ENCODE measurements at places on chromosomes 13 and 19.
A peak's percentile ranks its signal among the peaks of the same experiment; 100 is the strongest.

DNA sequence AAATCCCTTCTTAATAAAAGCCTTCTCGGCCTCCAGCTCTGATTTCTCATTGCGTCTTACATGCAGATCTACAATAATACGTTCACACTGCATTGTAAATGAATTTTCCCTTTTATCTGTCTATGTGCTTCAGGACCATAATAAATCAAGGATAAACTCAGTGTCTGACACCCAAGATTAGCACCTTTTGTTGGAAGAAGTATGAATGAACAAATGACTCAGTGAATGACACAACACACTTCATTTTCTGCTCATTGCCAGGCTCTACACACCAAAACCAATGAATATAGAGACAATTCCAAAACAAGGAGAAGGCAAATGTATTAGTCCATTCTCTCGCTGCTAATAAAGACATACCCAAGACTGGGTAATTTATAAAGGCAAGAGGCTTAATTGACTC, 1224.4 kb downstream of the EFNB2 start:
- DNase-seq = no peak

DNA sequence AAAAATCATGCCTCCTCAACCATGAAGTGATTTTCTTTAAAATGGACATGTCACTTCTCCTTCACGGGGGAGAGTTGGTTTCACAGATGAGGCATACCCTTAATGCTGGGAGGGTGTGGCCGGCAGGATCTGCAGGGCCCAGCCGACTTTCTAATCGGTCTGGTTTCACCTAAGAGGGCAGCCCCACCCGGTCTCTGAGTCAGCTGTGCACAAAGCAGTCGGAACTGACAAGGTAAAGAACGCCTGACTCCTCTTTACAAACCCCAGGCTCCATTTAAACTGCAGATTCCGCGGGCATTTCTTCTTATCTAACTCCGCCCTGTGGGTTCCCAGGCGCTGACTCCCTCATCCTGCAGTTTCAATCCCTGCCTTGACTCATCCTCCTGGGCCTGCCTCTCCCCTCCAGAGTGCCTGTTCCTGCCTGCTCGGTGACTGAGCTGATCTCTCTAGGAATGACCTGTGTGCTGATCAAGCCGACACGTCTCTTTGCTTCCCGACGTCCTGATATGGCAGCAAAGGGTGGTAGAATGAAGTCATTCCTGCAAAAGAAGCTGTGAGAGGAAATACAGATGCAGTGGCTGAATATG, 63.4 kb downstream of the EFNB2 start:
- peak; percentile 82 for DNase-seq

DNA sequence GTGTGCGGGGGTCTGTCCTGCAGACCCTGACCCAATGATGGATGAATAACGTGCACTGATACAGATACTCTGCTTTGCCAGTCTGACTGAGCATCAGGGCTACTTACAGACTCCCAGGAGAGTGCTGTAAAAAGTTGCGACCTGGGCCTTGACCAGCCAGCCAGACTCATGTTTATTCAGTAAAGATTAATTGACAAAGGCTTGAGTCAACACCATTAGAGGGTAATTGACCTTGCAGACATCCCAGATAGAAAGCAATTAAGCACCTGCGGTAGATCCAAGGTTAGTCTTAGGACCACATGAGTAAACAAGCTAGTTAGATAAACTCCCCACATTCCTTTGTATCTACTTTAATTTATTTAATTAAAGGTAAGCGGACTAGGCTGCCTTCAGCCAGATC, 10.4 kb downstream of the NUDT19 start:
- DNase-seq = peak; percentile 84

- no peak for DNase-seq
Measured at GRCh38 chr19:52664461-52664860, 26.3 kb upstream of the ZNF83 start.

DNA sequence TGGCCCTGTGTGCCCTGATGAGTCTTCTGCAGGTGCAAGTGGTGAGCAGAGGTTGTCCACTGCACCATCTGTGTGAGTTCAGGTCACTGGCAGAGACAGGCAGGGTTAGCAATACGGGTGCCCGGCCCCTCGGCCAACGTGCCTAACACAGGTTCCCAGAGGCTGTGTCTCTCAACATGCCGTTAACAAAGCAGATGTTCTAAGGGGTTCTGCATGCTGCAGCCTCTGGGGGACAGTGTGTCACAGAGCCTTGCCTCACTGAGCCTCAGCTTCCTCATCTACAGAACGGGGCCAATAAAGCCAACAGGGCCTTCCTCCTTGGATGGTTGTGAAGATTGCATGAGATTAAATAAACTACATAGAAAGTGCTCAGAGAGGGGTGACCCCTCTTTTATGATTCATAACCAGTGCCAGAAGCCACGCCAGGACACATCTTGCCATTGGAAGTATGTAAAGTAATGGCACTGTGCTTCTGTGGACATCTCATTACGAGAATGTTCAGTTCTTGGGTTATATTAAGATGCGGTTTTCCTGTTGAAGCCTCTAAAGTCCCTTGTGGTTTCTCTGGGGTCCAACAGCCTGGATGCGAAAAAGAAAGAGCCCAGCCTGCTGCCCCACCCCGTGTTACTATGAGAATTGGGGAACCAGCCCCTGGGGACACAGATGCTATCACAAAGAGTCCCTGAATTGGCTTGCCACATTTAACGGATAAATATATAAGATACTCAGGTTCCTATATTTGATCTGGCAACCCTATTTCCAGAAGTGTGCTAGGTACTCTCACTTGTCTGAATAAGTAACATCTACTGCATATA, 11.2 kb upstream of the ARHGEF18 start:
- no peak for DNase-seq

DNA sequence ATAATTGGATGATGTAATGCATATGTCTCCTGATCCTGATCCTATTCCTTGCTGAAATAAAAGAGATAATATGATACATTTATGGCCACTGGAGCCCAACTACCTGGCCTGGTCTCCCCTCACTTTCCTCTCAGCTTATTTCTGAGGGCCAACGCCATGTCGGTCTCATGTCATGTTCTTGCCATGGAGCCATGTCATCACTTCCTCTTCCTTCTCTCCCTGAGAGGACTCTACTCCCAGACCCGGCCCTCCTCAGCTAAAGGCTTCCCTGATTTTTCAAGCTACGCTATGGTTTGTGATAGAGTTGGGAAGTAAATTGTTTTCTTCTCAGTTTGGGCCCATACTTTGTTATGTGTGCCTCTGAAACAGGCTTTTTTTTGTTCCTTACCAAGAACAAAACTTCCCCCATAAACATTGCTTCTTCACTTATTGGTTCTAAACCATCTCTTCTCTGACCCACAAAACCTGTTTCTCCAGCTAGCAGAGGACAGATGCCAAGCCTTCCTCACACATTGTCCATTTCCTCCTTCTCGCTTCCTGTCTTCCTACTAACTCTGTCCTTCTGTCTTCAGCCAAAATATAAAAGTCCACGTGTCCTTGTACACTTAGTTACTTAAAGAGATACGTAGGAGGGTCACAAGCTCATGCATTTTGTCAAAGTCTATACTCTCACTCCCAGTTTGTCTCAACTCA, 319.9 kb upstream of the DACH1 start:
- no peak for DNase-seq

DNA sequence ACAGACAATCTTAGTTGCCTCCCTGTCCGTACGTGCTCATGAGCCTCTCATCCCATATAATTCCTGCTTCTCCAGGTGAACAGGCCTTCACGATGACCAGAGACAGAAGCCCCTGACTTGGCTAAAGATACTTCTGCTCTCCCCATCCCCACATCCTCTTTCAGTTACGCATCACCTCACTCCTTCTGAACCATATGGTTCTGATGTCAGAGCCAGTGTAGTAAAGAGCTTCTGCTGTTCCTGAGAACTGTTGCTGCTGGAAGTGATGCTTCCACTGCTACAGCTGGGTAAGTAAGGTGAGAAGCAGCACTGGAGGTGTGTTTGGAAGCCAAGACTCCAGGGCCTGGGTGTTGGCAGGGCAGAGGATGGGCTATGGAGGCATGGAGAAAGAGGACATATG, 12.9 kb downstream of the SIGLECL1 start:
- no peak for DNase-seq

GRCh38 chr19:7926727-7927604, 1.0 kb upstream of the CTXN1 start:
- DNase-seq = no peak

- no peak for DNase-seq
Measured at GRCh38 chr19:3474010-3474409, 6.3 kb downstream of the SMIM24 start.

GRCh38 chr13:33515146-33515545, 229.6 kb upstream of the STARD13 start:
- no peak for DNase-seq

GRCh38 chr19:39740395-39740794, 2.6 kb upstream of the CLC start:
- DNase-seq = no peak

DNA sequence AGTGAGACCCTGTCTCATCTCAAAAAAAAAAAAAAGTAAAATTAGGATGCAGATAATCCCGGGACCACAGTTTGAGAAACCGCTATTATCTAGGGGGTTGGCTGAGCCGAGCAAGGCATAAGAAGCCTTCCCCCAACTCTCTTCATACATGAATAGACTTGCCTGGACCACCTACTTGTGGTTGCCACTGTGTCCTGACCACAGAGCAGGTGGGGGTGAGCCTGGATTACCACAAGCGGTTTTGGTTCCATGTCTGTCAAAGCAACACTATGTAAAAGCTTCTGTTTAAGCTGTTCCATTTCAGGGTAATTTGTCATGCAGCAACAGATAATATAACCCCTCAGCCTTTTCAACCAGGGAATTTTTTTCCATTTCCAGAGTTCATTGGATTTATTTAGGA, 3.3 kb upstream of the NAPA start:
- no peak for DNase-seq

GRCh38 chr19:3285647-3286176, 61.3 kb downstream of the CELF5 start:
- DNase-seq = no peak

GRCh38 chr19:43594710-43595604, 977 bp downstream of the IRGQ start:
- peak; percentile 48 for DNase-seq

GRCh38 chr13:24983094-24983493, 112.8 kb upstream of the PABPC3 start:
- DNase-seq = no peak

DNA sequence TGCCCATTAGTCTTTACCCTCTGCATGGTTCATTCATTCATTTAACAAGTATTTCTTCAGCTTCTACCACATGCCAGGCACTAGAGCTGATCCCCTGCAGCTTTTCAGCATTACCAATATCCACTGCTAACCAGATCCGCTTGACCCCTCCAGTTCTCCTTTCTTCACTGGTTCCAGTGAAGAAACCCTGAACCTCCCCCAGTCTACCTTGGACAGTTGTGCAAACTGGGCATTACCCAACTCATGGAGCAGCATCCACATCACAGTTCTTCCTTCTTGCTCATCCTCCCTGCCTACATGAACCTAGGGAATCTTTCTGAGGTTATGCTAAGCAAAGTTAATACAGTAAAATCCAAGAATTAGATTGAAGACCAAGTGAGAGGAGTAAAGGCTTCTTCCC, 78.7 kb upstream of the SERP2 start:
- no peak for DNase-seq

GRCh38 chr13:87128036-87128435, 543.1 kb upstream of the SLITRK5 start:
- DNase-seq = peak; percentile 89

DNA sequence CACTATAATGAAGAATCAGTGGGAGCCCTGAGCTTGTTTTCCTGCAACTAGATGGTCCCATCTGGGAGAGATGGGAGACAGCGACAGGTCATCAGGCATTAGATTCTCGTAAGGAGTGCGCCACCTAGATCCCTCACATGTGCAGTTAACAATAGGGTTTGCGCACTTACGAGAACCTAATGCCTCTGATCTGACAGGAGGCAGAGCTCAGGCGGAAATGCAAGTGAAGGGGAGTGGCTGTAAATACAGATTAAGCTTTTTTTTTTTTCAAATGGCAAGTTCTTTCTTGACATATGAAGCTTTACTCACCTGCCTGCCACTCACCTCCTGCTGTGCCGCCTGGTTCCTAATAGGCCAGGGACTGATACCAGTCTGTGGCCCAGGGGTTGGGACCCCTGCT, 14.4 kb downstream of the CDC16 start:
- no peak for DNase-seq

DNA sequence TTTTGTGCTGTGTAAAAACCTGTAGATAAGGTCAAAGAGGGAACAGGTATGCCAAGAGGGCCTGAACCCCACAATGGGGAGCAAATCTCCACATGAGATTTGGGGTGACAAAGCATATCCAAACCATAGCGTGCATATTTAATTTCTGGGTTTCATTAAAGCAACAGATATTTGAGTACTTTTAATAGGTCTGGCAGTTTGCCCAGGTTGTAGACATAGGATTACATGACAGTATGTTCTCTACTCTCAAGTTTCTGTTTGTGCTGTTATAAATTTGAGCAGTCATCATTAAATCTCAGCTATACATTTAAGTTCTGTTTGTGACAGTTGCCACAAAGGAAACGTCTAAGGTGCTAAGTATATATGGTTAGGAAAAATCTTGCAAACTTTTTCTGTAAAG, 236.4 kb downstream of the ATP8A2 start:
- DNase-seq = no peak

- peak; percentile 31 for DNase-seq
Measured at GRCh38 chr13:57739543-57740190, 108.1 kb downstream of the PCDH17 start.

GRCh38 chr19:29401712-29402421, 123.9 kb upstream of the VSTM2B start:
- DNase-seq = no peak

- no peak for DNase-seq
Measured at GRCh38 chr13:73948848-73949529, 185.2 kb downstream of the KLF12 start.

GRCh38 chr13:40969169-40969901, 49.8 kb downstream of the ELF1 start:
- no peak for DNase-seq

DNA sequence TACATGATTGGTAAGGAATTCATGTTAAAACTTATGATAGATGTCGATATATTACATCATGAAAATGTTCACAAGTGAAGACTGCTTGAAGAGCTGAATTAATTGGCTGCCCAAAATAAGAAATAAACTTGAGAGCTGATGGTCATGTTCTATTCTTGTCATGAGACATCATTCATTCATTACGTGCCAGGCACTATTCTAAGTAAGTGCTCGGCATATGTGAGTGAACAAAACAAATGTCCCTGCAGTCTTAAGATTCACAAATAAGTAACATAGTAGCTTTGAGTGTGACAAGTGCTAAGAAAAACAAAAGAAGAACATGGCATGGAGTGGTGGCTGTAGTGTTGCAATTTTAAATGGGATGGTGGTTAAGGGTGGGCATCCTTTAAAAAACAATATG, 329.3 kb downstream of the SUCLA2 start:
- no peak for DNase-seq
